Activated gamma-delta T cell treated with Interleukin-2 at 50 U/mL for 16 hours (primary cell): ENCODE measurements at places on chromosomes 1 and 21.
A peak's percentile ranks its signal among the peaks of the same experiment; 100 is the strongest.

- DNase-seq, result no peak
These were observed 143.6 kb downstream of the GABPA start for GRCh38 chr21:25878344-25878743.

- DNase-seq, result no peak
These were observed 77.9 kb downstream of the LAMC1 start for GRCh38 chr1:183101081-183101480.

- no peak for DNase-seq
These were observed 77.5 kb downstream of the KCND3 start for GRCh38 chr1:111911776-111912515.

DNA sequence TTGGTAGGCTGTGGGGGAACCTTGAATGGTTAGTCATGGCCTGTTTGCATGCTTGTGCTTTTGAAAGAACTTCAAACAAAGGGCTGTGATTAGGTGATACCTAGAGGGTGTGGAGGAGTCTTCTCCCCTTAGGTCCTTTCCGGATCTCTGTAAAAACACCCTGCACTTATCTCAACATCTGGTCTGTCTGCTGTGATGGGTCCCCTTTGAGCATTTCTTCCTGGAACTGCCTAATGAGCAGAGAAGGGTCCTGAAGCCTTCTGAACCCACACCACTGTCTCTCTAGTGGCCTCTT is 59.6 kb downstream of the HUNK start:
- no peak for DNase-seq

- DNase-seq, result no peak
These were observed 11.5 kb upstream of the THRAP3 start for GRCh38 chr1:36212782-36213181.

- no peak for DNase-seq
These were observed 717 bp downstream of the UBIAD1 start for GRCh38 chr1:11273595-11274234.

GRCh38 chr1:2311184-2312032 is 79.9 kb downstream of the MORN1 start:
- peak; percentile 60 for DNase-seq

- DNase-seq, result no peak
These were observed 42.0 kb upstream of the CACHD1 start for GRCh38 chr1:64427879-64428278.

DNA sequence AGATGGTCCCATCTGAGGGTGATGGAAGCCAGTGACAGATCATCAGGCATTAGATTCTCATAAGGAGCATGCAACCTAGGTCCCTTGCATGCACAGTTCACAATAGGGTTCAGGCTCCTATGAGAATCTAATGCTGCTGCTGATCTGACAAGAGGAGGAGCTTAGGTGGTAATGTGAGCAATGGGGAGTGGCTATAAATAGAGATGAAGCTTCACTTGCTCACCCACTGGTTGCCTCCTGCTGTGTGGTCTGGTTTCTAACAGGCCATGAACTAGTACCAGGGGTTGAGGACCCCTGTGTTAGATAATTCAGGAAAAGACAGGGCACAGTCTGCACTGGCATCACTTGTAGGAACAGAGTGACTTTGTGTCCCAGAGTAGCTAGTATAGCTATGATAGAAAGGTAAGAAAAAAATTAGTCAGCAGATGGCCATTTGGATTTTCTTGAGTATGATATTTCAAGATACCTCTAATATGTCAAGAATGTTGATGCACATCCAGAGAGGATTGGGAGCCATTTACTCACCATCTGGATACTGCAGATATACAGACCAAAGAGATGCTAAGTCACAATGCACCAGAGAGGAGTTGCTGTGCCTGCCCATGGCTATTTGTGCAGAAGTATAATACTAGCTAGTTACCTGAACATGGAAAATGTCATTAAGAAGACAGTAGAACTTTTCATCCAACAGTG is 53.6 kb downstream of the ADCY10 start:
- DNase-seq, result no peak

DNA sequence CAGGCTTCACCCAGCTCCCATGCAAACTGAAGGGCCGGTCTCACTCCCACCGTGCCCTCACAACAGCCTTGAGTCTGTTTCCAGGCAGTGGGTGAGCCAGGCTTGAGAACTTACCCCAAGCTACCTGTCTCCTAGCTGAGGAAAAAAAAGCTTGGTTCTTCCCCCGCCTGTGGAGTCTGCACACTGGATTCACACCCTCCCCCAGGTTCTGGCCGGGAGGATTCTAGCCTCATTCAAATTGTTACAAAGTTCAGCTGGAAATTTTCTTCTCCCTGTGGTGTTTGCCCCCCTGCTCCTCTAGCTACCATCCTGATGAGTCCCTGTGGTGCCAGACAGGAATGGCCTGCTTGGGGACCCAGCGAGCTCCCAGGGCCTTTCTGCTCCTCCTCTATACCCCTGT is 471.7 kb downstream of the AGBL4 start:
- DNase-seq, result no peak

- no peak for DNase-seq
These were observed 27.0 kb upstream of the PRELP start for GRCh38 chr1:203448521-203449061.

GRCh38 chr1:46607345-46608130 is 3.5 kb upstream of the MKNK1 start:
- DNase-seq, result no peak

- DNase-seq, result no peak
These were observed 49.6 kb downstream of the ARID4B start for GRCh38 chr1:235278233-235278914.

DNA sequence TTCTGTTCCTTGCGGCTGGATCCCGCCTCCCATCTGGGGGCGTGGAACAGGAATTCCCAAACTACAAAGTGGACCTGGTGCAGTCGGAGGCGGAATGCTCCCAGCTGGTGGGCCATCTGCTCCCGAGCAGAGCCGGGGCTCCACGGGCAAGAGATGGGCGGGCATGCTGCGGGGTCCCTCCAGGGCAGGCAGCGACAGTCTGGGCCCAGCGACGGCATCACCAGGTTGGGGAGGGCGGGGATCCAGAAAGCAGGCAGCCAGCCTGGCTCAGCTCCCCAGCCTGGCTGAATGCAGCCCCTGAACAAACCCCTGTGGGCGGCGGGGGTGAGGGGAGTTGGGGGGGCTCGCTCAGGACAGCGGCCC is 3.6 kb downstream of the MEGF6 start:
- no peak for DNase-seq

- peak; percentile 96 for DNase-seq
These were observed at the start of gene ZBTB48 for GRCh38 chr1:6579374-6580118. ZBTB48 (plus strand) TSS chr1:6579994; CDS start chr1:6580610, 616 bp downstream.

GRCh38 chr1:183817576-183818288 is 12.8 kb downstream of the RGL1 start:
- DNase-seq, result no peak

DNA sequence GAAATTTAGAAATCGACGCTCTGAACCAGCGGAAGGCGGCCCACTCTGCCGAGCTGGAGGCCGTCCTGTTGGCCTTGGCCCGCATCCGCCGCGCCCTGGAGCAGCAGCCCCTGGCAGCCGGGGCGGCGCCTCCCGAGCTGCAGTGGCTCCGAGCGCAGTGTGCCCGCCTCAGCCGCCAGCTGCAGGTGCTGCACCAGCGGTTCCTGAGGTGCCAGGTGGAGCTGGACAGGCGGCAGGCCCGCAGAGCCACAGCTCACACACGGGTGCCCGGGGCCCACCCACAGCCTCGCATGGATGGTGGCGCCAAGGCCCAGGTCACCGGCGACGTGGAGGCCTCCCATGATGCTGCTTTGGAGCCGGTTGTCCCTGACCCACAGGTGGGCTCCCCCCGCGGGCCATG is 47.0 kb upstream of the DIP2A start:
- no peak for DNase-seq
